ENCODE measurements at places on chromosomes 3 and 15. TPM values are rescaled to one million over a fixed set of nuclear protein-coding genes. Genes with fewer than 3 reads are reported as not detected.

GRCh38 chr15:26083896-26084295 lies 220.8 kb upstream of the ATP10A start:
- no peaks in the 10 kb centered on the region for H3K27me3 ChIP-seq
- H3K36me3 ChIP-seq, result no peaks in the 10 kb centered on the region
- no peak overlapping the region for H3K4me3 ChIP-seq

DNA sequence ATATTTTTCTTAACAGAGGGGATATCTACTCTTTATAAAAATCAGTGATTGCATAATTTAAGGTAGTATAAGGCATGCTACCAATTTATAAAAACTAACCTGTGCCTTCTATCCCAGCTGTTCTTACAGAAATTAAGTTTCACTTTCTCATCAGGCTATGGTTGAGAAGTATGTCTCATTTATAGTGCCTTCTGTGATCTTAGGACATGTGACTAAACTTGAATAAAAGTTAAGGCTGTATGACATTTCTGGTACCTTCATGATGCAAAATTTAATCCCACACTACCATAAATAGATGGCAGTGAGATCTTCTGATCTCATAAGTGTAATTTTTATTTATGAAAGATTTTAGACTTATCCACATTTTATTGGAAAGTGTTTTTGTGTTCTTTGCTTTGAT lies 12.6 kb downstream of the TIPARP start:
- no peak overlapping the region for H3K27ac ChIP-seq
- H3K4me1 ChIP-seq, result peaks cover 16% of the 10 kb centered on the region
- no peaks in the 10 kb centered on the region for H3K36me3 ChIP-seq
- DNase-seq, result no peak

KIF23 gene
- total RNA-seq, result 6.4 TPM

CPLX3 gene
- total RNA-seq, result not detected

NCK1 gene
- 75.5 TPM for total RNA-seq
